Tibial nerve (tissue), 4 donors: ENCODE measurements at places on chromosomes 4 and X. TPM values are rescaled to one million over a fixed set of nuclear protein-coding genes. Genes with fewer than 3 reads are reported as not detected.

RAB41 gene
- total RNA-seq: not detected

MED12 gene
- 30.8 TPM for total RNA-seq

CT45A10 gene
- not detected for total RNA-seq

SLC9B1 gene
- total RNA-seq: 2.0 TPM

CD38 gene
- total RNA-seq: 7.1 TPM

MMRN1 gene
- total RNA-seq: 50.1 TPM

DNA sequence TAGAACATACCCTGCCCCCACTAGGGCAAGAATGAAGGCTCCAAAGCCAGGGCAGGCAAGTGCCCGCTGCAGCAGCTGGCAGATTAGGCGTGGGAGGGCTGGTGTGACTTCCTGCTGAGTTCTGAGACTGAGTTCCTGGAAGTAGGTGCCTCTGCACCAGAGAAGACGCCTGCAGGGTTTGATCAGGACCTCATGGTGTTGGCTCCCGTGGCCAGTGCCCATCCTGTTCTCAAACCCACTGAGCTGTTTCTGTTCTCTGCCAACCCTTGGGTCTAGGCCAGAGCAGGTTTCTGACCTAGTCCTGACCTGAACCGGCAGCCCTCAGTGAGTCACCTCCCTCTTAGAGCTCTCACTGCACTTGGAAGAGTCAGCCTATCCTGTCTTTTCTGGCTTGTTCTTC is 220.7 kb downstream of the HS6ST2 start:
- no peak for DNase-seq

- no peak for DNase-seq
Observed at GRCh38 chr4:173273941-173274340, 60.2 kb downstream of the HMGB2 start.

GRCh38 chr4:126582737-126583136 is 1050.0 kb upstream of the INTU start:
- no peak for DNase-seq

RPA4 gene
- 7.2 TPM for total RNA-seq

- DNase-seq: no peak
Observed at GRCh38 chrX:36528661-36529060, 479.5 kb upstream of the FAM47C start.

CLDN22 gene
- not detected for total RNA-seq

DNA sequence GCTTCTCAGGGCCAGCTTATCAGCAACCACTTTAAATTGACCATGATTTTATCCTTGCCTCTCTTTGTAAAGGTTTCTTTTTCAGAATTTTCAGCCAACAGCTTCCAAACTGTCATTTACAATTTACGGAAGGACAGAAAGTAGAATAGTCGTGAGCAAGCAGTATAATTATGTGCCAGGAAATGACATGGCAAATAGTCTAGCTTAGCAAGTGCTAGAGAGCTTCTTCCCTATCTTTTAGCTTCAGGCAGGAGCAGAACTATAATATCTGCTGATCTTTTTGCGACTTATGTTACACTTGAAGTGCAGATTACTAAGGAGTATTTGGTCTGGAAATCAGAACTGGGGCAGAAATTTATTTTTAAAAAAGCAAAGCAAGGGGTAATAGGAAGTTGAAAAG is 123.0 kb upstream of the AP1S2 start:
- no peak for DNase-seq

DNA sequence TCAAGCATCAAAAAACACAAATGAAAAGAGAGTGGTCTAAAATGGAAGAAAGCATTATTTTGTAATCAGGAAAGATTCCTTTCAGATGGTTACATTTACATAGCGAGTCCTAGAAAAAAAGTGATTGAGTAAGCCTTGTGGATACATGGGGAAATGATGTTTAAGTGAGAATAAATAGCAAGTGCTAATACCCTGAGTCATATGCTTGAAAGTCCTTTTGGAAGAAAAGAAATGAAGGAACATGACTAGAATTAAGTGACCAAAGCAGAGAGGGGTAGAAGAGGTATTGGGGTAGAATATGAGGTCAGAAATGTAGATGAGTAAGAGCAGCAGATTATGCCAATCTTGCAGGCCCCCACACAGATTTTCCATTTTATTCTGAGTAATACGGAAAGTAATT is 814.8 kb upstream of the GRID2 start:
- no peak for DNase-seq

HDX gene
- total RNA-seq: 9.6 TPM

DNA sequence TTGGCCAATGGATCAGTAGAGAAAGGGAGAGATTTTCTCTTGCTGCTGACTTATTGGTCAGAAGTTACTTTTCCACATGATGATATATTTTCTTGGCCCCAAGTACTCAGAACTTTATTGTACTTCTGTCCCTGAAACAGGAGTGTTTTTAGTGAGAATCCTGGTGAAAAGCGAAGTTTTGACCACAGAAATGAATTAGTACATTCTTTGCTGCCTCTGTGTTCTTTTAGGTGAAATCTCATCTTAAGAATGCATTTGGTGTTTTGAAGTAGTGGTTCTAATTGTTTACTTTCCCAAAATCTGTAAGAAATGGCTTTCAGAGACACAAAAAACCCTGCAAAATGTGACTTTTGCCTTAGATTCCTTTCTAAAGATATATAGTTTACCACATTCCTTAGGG is 240.4 kb downstream of the FRMPD4 start:
- no peak for DNase-seq

DNA sequence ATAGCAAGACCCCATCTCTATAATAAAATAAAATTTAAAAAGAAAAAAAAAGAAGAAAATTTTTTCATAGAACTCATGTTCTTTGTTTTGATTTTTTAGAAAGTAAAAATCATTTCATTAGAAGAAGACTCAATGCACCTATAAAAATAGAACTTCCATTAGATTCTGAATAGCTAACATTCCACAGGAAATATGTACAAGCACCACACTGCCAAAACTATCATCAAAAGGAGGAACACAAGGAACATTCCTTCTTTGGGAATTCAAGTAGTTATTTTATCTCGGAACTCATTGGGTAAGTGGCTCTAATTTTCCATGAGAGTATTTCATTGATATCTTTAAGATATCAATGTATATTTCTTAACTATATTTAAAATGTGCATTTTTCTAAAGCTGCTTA is 157.6 kb downstream of the CAMK2D start:
- no peak for DNase-seq

DNA sequence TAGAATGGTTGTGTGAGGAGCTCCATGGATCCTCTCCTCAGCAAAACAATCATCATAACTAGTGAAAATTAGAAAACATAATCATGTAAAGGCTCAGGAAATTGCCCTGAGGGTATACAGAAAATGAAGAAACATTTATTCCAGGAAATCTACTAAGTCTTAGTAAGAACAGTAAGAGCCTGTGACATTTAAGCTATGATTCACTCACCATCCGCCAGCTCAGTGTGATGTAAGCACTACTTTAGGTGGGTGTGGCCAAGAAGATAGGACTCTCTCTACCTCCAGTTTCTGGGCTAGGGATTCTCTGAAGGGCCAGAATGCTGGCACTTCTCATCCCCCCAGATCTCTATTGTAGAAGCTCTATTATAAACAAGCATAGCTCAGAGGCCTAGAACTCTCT is 147.5 kb downstream of the DLG3 start:
- no peak for DNase-seq

GRCh38 chr4:47736146-47736545 is 101.7 kb downstream of the CORIN start:
- no peak for DNase-seq

GRCh38 chr4:3346146-3346545 is 53.3 kb downstream of the RGS12 start:
- no peak for DNase-seq

DNA sequence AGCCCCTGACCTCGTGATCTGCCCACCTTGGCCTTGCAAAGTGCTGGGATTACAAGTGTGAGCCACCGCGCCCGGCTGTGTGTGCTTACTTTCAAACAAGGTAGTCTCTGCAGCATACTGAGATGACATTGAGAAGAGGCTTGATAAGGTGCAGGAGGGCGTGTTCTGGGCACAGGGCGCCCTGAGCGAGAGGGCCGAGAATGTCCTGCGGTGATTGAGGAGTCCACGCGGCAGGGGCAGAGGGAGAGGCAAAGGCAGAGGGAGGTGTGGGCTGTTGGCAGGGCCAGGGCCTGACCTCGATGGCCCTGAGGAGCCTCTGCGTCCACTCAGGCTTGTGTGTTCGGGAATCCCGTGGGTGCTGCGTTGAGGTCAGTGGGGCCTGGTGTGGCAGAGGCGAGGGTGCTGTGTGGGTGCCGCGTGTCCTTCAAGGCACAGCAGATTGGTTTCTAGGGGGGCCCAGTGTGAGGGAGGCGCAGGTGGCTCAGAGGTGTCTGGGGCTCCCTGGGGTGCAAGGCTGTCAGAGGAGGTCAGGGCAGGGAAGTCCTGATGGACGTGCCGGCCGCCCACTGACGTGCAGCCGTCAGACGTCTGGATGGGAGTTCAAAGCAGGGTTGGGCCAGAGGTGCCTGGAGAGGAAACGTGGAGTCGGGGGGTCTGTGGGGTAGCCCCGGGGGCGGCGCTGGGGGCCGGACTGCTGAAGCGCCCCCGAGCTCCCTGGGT is 12.1 kb downstream of the PCGF3 start:
- no peak for DNase-seq

DNA sequence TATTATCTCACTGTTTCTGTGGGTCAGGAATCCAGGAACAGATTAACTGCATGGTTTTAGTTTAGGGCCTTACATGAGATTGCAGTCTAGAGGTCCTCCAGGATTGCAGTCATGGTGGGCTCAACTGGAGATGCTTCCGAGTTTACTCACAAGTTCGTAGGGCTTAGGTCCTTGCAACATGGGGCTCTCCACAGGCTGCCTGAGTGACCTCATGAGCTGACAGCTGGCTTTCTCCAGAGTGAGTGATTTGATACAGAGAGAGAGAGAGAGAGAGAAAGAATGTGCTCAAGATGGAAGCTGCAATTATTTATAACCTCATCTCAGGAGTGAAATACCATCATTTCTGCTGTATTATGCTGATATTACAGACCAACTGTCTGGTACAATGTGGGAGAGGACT is 168.9 kb downstream of the GPAT3 start:
- DNase-seq: no peak

- DNase-seq: no peak
Observed at GRCh38 chr4:158347556-158347955, 137.3 kb downstream of the TMEM144 start.

DNA sequence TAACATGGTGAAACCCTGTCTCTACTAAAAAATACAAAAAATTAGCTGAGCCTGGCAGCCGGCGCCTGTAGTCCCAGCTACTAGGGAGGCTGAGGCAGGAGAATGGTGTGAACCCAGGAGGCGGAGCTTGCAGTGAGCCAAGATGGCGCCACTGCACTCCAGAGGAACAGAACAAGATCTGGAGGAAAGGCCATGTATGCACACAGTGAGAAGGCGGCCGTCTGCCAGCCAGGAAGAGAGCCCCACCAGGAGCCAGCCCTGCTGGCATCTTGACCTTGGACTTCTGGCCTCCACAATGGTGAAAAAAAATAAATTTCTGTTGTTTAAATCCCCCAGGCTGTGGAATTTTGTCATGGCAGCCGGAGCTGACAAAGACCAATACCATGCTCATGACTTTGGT is 28.2 kb upstream of the MSX1 start:
- DNase-seq: no peak

GRCh38 chrX:130714135-130714534 is 188.9 kb downstream of the ENOX2 start:
- no peak for DNase-seq

JADE1 gene
- 55.7 TPM for total RNA-seq

- DNase-seq: no peak
Observed at GRCh38 chr4:144289667-144290428, 149.3 kb upstream of the GYPA start.

TMPRSS11B gene
- total RNA-seq: not detected

- DNase-seq: no peak
Observed at GRCh38 chr4:3675251-3676115, 90.7 kb upstream of the ADRA2C start.

- no peak for DNase-seq
Observed at GRCh38 chrX:15679246-15679645, 14.6 kb upstream of the CLTRN start.

- peak; percentile 22 for DNase-seq
Observed at GRCh38 chr4:140163029-140163810, 9.2 kb upstream of the MAML3 start.

GRCh38 chr4:51943221-51943620 is 76.9 kb downstream of the LRRC66 start:
- no peak for DNase-seq
